Trophoblast cell (in vitro differentiated cells and primary cell): ENCODE measurements at places on chromosomes 5 and 9.
A peak's percentile ranks its signal among the peaks of the same experiment; 100 is the strongest.

DNA sequence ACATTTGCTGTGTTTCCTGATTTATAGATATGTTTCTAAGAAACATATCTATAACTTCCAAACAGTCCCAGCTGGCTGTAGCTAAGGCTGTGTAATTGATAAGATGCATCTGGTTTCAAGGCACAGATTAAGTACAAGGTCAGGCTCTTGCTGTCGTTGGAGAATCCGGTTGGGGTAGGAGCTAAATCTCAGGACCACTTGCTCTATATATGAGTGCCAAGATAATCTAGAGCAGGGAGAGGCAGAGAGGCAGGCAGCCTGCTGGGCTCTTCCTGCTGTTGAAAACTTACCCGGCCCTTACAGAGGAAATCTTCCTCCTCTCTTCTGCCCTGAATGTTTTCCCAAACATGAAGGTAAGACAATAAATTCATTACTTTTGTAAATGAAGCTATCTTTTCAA is at the start of gene C7:
Gene C7, plus strand, starts transcription at position 234 of the 400 bp plus-strand sequence. Its CDS starts 114 bp downstream, at position 348.
- H3K27ac ChIP-seq, result no peak within 1 kb of the TSS
- no peak for DNase-seq
- H3K36me3 ChIP-seq, result no peaks in the 10 kb centered on the region
- no peak within 1 kb of the TSS for H3K4me3 ChIP-seq
- H3K27me3 ChIP-seq, result no peaks in the 10 kb centered on the region

- no peaks in the 10 kb centered on the region for H3K4me1 ChIP-seq
- H3K4me3 ChIP-seq, result no peak within 1 kb of the TSS
- peak; percentile 3 for DNase-seq
- H3K36me3 ChIP-seq, result no peaks in the 10 kb centered on the region
Measured at GRCh38 chr5:160852049-160852448, at the start of gene ATP10B. Gene ATP10B, minus strand, starts transcription at chr5:160852211. Its CDS starts 164,137 bp downstream, at chr5:160688074.

GRCh38 chr5:75067434-75067833 is 15.1 kb upstream of the GCNT4 start:
- no peaks in the 10 kb centered on the region for H3K27me3 ChIP-seq
- H3K4me1 ChIP-seq, result no peaks in the 10 kb centered on the region
- H3K27ac ChIP-seq, result no peak overlapping the region
- no peak overlapping the region for H3K4me3 ChIP-seq

GRCh38 chr5:59517926-59518585 is 375.5 kb downstream of the PDE4D start:
- no peak overlapping the region for H3K4me3 ChIP-seq
- no peaks in the 10 kb centered on the region for H3K4me1 ChIP-seq
- no peaks in the 10 kb centered on the region for H3K36me3 ChIP-seq
- H3K27ac ChIP-seq, result no peak overlapping the region

DNA sequence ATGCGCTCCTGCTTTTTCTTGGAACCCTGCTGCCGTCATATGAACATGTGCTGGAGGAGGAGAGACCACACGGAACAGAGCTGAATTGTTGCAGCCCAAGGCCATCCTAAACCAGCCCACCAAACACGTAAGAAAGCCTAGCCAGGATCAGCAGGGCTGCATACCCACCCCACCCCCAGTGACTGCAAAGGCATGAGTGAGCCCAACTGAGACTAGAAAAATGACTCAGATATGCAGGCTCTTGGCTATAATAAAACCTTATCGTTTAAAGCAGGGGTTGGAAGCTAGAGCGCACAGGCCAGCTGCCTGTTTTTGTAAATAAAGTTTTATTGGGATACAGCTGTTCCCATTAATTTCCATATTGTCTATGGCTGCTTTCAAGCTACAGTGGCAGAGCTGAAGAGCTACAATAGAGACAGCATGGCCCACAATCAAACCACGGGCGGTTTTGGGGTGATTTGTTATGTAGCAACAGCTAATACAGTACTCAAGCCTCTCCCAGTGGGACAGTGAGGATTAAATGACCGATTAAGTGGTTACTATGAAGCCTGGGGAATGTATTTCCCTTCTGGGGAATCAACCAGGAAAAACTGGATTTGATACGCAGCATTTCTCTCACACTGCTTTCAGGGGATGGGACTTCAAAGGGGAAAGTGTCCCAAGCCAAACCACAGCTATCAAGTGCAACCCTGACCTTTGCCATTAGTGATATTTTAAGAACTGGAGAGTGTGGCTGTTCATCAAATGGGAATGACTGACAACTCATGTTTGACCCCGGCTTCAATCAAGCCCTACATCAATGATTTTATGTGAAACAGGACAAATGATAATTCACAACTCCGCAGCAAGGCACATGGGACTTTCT is 6.3 kb downstream of the SHB start:
- peaks cover 43% of the 10 kb centered on the region for H3K4me1 ChIP-seq
- no peak for DNase-seq
